ENCODE measurements at places on chromosomes 4 and X. TPM values are rescaled to one million over a fixed set of nuclear protein-coding genes. Genes with fewer than 3 reads are reported as not detected.

FGB gene
- total RNA-seq, result 199 TPM

SRPK3 gene
- total RNA-seq, result not detected

XAGE5 gene
- total RNA-seq, result not detected

GRCh38 chr4:150817804-150818528 lies 197.1 kb downstream of the LRBA start:
- no peak for DNase-seq

GRCh38 chr4:175661437-175661836 lies 150.6 kb downstream of the GPM6A start:
- no peak for DNase-seq

DNA sequence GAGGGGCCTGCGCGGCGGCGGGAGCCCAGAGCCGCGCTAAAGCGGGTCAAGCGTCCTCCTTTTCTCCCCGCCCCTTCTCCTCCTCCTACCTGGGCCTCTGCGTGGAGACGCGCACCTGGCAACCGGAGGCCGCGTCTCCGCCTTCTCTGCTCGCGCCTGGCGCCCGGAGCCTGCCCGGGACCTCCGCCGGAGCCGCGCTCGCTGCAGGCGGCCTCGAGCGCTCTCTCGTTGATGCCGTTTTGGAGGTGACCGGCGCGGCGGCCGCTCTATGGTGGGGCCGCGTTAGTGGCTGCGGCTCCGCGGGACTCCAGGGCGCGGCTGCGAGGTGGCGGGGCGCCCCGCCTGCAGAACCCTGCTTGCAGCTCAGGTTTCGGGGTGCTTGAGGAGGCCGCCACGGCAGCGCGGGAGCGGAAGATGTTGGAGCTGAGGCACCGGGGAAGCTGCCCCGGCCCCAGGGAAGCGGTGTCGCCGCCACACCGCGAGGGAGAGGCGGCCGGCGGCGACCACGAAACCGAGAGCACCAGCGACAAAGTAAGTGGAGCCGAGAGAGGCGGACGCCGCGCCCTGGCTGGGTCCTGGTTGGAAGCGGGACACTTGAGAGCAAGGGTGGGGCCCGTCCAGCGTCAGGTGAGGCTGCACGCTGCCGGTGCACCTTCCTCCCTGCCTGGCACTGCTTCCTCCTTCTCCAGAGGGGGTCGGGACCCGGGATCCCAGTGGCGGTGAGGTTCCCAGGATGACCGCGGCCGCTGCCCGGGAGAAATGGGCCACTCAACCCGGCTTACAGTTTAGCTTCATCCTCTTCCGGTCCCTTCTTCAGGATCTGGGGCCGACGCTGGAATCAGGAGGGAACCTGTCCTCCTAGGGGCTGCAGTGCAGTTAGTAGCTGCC lies at the start of gene CDS1:
TSS of gene CDS1 (plus strand) at position 140 of the 888 bp plus-strand sequence. CDS start at position 415, 275 bp downstream.
- peak; percentile 69 for DNase-seq

DNA sequence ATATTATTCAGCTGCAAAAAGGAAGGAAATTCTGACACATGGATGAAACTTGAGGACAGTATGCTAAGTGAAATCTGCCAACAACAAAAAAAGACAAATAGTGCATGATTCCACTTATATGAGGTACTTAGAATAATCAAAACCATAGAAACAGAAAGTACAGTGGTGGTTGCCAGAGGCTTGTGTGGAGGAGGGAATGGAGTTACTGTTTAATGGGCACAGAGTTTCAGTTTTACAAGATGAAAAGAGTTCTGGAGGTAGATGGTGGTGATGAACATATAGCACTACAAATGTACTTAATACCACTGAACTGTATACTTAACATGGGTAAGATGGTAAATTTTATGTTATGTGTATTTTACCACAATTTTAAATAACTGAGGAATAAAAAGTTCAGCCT lies 212.0 kb upstream of the KLF3 start:
- no peak for DNase-seq

GRCh38 chr4:89161841-89162240 lies 50.5 kb downstream of the TIGD2 start:
- no peak for DNase-seq

GRCh38 chr4:137663251-137664045 lies 131.2 kb upstream of the PCDH18 start:
- no peak for DNase-seq

DNA sequence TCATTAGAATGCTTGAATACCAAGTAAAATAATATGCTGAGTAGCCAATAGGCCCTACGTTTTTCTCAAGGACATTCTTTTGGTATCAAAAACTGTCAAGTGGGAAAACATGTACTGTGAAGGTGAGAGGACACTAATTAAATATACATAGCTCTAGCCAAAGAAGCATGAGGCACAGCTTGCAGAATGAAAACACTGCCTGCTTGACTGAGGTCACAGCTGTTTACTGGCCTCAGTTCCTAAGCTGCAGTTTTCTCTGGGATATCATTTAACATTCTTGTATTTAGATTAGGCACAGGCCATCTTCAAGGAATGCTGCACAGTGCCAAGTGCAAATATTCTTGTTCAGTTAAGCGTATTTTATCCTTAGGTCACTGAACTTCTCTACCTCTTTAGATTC lies 78.6 kb downstream of the NAP1L3 start:
- no peak for DNase-seq

DNA sequence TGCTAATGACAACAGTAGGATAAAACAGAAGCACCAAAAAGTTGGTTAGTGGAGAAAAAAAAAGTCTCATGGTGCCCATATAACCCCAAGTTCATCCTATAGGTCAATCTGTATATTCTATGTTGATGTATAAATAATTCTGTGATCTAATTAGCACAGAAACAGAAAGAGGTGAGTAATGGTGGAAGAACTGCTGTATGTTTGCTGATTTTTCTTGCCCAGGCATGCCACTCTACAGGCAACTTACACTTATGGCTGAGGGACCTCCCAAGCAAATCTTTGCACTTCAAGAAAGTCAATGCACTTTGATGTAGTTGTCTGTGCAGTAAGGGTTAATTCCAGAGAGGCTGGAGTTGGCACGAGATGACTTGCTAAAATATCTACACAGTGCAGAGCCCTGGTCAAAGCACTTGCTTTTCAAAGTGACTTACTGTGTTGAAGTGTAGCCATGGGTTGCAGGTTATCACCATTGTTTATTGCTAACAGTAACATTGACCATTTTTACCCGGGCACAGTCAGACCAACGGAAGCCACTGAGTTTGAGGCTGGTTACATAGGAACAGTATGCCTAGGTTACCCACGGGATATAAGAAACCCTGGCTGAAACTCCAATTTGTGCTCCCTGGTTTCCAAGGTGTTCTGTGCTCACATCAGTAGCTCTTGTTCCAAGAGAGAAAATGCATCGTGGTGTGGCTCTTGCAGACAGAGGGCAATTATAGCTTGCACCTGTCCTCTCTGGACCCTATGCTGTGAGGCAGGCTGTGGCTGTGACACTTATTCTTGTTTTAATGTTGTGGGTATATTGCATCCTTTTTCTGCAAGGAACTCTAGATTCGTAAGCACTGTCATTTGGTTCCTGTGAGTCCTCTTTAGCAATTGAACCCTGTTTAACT lies 141.3 kb upstream of the FTHL17 start:
- DNase-seq, result no peak

DNA sequence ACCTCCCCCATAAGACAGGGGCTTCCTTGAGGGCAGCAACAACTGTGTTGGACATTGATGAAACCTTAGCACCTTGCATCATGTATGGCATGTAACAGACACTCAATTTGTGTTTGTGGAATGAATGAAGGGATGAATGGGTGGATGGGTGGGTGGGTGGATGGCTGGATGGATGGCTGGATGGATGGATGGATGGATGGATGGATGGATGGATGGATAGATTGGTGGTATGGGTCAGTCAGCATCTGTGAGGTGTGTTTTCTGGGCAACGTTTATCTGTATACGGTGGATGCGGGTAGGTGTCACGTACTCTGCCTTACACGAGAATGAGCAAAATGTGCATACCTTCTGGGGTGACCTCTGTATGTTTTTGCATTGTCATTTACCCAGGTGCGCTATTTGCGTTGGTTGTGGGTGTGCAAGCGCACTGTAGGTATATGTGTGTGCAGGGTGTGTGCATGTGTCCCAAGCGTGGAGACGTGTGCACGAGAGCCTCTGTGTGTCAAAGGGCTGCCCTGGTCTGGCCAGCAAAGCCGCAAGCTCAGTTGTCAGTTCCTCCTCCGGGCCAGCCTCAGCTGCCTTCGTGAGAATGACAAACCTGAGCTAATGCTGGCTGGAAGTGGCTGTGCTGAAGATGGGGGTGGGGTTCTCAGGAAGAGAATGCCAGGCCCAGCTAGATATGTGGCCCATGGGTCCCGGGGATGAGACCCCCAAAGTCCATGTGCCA lies 26.5 kb downstream of the ELF4 start:
- DNase-seq, result no peak

DNA sequence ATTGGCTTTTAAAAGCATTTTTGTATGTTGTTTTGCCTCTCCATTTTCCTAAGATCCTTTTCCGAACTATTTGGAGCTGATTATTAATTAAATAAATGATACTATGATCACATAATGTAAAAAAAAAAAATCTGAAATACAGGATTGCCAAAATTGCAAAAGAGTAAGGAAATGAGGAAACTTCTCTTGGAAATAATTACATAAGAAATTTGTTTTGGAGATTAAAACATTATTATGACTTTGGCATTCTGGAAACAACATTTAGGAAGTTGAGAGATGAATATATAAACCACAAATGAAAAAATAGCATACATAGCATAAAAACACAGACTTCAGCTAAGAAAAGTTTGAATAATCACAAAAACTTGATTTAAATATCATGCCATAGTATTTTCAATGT lies 33.5 kb downstream of the PF4 start:
- no peak for DNase-seq

DNA sequence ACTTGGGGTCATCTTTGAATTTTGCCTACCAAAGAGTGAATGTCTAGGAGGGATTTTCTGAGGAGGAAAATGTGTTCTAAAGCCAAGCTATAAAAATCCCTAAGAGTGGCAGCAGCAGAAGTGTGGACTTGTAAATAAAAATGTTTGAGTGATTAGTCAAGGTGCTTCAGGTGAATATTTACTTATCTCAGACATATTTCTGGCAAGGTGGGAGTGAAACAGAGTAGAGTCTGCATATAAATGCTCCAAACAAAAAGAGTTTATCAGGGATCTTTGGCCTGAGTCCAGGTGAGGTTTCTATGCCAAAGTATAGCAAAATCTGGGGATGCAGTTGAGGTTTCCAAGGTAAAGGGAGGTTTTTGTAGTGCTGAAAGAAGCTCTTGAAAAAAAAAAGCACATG lies 19.7 kb downstream of the CYSLTR1 start:
- no peak for DNase-seq

DNA sequence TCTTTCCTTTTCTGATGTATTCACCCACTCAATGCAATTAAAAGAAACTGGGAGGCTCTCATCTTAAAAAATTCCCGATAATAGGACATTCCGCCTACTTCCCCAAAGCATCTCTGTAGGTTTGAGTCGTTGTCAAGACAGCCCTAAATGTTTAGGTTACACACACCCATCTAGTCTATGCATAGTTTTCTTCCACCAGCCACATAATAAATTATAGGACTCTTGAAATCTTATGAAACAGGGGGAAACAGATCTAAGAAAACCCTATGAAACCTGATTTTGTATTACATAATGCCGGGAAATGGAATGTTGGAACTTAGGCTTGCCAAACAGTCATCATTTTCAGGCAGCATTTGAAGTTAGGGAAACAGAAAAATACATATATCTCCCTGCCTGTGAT lies 150.0 kb downstream of the PRKX start:
- no peak for DNase-seq

DNA sequence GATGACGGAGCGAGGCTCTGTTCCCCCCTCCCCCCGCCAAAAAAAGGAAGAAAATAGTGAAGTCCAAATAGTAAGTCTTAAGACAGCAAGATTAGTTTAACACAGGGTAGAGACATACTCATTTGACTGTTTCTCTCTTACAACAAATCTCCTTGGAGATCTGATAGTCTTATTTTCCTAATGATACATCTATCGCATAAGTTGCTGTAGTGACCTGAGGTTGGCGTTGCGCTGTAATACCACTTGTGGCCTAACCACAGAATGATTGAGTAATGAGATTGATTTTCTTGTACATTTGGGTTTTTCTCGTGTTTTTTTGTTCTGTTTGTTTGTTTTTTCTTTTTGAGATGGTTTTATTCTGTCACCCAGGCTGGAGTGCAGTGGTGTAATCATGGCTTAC lies 27.2 kb downstream of the OCIAD1 start:
- DNase-seq, result no peak
